ENCODE measurements at places on chromosomes 12 and 14. TPM values are rescaled to one million over a fixed set of nuclear protein-coding genes. Genes with fewer than 3 reads are reported as not detected.

The LALBA gene
- not detected for total RNA-seq

The SMCO3 gene
- total RNA-seq: not detected

The SLC6A15 gene
- 4.9 TPM for total RNA-seq

The ARPC3 gene
- 227 TPM for total RNA-seq

The MYF5 gene
- total RNA-seq: not detected

The IFI27 gene
- 9.0 TPM for total RNA-seq

The IL26 gene
- total RNA-seq: not detected

The ARF6 gene
- 45.2 TPM for total RNA-seq

The LRRC10 gene
- not detected for total RNA-seq

The ACRBP gene
- total RNA-seq: 3.8 TPM

The CCND2 gene
- 362 TPM for total RNA-seq

The HIF1A gene
- 140 TPM for total RNA-seq

The SDS gene
- not detected for total RNA-seq

The NPAS3 gene
- 1.6 TPM for total RNA-seq

The SERPINA5 gene
- total RNA-seq: 1.5 TPM

The TAS2R7 gene
- total RNA-seq: not detected

The RNF212B gene
- not detected for total RNA-seq

The RERG gene
- 1.4 TPM for total RNA-seq

The CMKLR1 gene
- total RNA-seq: not detected
